Skin of body (tissue), 3 donors: ENCODE measurements at places on chromosomes 1 and 21. TPM values are rescaled to one million over a fixed set of nuclear protein-coding genes. Genes with fewer than 3 reads are reported as not detected.

GRCh38 chr1:66890621-66891020 lies 34.0 kb downstream of the DNAI4 start:
- no peak for DNase-seq

DNA sequence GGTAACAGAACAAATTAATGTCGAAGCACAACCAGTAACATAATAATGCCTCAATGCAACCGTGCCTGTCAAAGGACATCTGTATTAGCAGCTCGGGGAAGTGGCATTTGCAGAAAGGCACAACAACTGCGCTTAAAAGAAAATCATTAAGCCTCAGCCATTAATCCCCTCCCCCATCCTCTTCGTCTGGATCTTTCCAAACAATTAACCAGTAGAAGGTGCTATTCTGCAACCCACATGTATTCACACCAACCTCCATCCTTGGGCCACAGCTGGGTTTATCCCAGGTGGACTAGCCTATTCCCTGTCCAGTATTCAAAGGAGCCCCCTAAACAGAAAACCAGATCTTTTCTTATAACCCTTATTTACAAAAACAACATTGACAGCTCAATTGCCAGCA lies 2.6 kb downstream of the RERE start:
- DNase-seq: no peak

GRCh38 chr1:231949277-231950091 lies 322.9 kb downstream of the DISC1 start:
- peak; percentile 81 for DNase-seq

NPL gene
- total RNA-seq: 48.0 TPM

- DNase-seq: no peak
These were observed 110.0 kb downstream of the ASTN1 start for GRCh38 chr1:177054542-177054941.
